Spinal cord (tissue), 10 donors: ENCODE measurements at places on chromosomes 2 and 18.

- DNase-seq = no peak
Measured at GRCh38 chr2:66340521-66340920, 94.4 kb upstream of the MEIS1 start.

DNA sequence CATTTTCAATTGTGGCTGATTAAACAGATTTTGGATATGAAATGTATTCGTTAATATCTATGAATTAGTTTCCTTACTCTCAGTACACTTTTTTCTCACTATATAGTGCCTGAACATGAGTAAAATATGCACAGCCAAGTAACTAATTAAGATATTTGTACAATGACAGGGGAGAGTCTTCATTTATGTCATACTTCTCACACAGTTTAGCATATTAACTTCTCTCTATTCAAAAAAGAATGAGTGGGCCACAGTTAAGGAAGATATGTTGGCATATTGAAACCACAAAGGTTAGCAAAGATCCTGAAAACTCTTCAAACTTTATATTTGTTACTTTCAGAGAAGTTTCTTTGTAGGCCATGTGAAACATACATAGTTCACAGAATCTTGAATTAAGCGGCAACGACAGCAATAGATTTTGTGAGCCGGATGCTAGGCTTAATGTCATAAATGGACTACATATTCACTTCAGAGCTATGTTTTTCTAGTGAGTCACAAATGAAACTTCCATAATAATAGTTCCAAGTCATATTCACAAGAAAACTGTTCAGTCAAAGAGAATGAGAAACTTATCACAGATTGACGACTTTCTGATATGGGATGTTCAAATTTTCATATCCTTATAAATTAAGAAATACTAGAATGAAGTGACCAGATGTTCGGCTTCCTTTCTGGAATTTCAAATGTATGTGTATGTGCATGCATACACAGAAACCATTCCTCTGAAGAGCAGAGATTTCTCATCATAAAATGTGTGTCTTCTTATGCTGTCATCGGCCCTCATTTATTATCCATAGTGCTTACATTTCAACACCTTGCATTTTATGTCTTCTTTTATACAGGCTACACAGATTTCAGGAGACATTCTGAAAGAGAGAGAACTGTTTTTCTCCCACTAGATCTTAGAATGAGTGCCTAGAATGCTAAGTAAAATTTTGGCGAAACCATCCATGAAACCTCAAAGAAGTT is 584.0 kb downstream of the SATB2 start:
- no peak for DNase-seq

DNA sequence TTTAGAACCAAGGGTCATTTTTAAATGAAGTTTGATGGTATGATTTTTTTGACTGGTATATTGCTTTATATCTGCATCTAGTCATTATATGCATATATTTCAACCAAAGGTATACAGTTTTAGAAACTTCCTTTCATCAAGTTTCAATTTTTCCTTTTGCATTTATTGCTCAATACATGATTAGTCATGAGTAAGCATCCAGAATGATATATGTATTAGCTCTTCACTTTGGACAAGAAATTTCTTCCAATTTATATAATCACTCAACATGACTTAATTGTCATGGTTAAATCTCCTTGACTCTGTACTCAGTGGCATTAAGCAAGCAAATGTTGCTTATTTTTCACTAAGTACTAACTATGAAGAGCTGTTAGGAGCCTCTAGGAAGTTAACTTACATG is 123.6 kb downstream of the PLCL1 start:
- no peak for DNase-seq

DNA sequence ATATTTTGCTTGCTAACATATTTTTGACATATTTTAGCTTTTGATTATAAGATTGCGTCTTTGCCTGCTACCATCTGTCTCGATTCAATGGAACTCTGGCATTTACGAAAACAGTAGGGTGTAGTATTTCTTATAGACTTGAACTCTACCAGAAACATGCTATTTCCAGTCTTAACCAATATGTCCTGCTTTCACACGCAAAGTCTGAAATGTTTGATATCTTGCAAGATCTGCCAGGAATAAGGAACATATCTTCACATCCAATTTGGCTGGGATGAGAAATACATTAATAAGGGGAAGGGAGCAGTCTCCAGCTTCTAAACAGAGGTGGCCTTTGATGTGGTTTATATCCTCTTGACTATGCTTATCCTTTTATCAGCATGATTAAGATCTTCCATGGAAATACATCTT is 299.4 kb downstream of the ZNF521 start:
- DNase-seq = no peak
